HEK293T (cell line): ENCODE measurements at places on chromosomes 1 and 21.

GRCh38 chr1:211589782-211590721 is 11.1 kb upstream of the SLC30A1 start:
- DNase-seq = no peak

DNA sequence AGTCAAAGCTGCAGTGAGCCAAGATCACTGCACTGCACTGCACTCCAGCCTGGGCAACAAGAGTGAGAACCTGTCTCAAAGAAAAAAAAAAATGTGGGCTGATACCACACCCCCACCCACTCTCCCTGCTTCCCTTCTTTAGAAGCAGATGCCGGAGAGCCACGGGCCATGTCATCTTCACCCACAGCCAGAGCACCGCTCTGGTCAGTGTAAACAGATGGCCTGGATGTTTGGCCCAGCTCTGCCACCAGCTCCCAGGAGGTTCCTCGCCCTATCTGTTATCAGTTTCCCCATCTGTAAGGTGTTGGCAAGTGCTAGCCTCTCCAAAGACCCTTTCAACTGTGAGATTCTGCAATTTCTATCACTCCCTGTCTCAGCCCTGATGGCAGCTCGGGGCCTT is 11.9 kb upstream of the ADGRB2 start:
- no peak for DNase-seq

DNA sequence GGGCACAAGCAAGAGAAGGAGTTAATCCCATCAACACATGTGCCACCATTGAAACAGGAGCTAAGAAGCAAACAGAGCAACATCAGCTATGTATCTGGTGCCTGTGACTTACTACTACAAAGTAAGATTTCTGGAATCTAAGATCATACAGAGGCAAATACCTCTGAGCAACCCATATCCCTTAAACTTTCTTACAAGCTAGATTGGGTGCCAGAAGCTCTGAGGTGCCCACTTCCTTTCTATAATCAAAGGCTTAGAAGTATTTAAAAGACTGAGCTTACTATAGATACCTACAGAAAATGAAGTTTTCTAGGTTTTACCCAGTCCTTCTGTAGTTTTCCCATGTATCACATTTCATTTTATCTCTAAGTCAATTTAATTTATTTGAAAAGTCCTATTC is 44.4 kb upstream of the ADAM30 start:
- no peak for DNase-seq

DNA sequence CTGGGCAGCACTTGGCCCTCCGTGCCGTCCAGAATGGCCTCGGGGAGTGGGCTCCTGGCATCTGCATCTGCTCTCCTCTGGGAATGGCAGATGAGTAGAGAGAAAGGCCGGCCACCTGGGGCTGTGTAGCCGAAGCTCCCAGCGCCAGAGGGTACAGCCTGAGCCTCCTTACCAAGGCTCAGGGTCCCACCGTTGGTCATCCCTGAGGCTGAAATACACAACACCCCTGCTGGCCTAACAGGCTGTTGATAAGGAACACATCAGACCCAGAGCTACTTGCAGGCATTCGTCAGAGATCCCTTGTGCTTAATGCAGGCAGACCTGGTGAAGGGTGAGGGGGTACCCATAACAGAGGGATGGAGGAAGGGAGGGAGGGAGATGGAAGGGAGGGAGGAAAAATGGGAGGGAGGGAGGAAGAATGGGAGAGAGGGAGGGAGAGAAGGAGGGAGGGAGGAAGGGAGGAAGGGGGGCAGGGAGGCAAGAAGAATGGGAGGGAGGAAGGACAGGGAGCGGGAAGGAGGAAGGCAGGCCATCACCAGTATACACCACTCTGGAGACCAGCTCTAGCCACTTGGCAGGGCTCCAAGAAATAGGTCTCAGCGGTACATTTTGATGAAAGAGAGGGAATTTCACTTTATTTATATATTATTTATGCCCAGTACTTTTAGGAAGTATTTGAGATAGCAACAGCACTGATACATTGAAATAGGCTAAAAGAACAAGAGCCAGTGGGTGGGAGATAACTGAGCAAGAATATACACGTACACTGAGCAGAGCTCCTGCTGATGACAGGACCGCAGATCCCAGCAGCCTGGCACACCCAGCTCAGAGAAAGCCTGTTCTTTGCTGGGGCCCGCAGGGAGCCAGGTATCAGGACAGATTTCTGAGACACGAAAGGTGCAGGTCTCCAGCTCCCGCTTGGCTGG is 315.0 kb upstream of the VAMP3 start:
- no peak for DNase-seq

GRCh38 chr1:166272851-166273250 is 106.0 kb upstream of the FAM78B start:
- no peak for DNase-seq
